Fibroblast of the aortic adventitia (primary cell): ENCODE measurements at places on chromosomes 7 and 10. TPM values are rescaled to one million over a fixed set of nuclear protein-coding genes. Genes with fewer than 3 reads are reported as not detected.

GRCh38 chr7:27723085-27723484 lies 16.9 kb upstream of the TAX1BP1 start:
- no peak for DNase-seq

GRCh38 chr10:35059481-35059880 lies 30.7 kb downstream of the CUL2 start:
- peak; percentile 11 for DNase-seq

DNA sequence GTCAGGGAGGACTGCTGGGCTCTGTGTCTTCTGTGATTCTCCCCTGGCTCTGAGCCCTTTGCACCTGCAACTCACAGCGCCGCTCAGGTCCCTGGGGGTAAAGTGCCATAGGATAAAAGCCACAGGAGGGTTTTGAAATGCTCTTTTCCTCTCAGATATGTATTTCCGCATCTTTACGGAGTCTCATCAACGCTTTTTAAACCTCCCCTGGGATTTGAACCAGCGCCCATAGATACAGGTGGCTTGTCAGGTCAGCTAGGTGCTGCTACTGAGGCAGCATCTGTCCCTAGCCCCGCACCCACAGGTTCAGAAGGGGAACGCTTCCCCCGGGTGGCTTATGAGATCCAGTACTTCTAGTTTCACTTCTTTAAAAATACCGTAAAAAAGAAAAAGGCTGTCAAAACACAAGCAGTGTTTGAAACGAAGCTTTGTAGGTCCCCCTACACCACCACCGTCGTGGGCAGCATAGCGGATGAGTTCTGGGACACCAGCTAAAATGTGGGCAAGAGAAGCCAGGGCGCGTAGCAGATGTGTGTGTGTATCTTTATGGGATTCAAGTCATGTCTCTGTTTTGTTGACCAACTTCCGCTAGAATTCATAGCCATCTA lies 173.5 kb downstream of the CUX1 start:
- no peak for DNase-seq

DNA sequence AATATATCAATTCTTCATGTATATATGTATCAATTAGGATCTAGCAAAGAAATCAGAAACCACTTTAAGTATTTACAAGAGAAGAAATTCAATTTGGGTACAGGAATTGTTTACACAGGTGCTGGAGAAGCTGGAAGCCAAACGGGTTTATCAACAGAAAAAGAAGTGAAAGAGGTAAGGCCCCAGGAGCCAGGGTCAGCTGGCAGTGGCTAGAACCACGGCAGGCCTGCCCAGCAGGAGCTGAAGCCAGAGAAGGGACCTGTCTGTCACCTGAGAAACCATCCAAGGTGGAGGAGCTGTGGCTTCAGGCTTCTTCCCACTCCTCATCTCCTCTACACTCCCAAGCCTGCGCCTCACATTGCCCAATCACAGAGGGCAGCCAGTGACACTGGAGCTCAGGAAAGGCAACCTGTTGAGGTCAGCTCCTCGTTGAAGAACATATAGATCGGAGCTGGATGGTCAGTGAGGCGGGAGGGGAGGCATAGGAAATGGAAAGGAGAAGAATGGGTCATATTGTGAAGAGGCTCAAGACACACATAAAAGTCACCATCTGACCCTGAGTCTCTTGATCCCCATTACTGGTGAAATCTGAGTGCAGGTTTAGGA lies 182.6 kb downstream of the REEP3 start:
- DNase-seq: no peak

- no peak for DNase-seq
Measured at GRCh38 chr10:100201549-100201948, 15.7 kb upstream of the ERLIN1 start.

DNA sequence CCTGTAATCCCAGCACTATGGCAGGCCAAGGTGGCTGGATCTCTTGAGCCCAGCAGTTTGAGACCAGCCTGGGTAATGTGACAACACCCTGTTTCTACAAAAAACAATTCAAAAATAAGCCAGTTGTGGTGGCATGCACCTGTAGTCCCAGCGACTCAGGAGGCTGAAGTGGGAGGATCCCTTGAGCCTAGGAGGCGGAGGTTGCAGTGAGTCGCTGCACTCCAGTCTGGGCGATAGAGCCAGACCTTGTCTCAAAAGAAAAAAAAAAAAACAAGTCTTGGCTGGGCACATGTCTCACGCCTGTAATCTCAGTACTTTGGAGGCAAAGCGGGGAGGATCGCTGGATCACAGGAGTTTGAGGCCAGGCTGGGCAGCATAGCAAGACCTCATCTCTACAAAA lies 74.6 kb upstream of the PDSS1 start:
- no peak for DNase-seq

GRCh38 chr7:92717993-92718716 lies 118.2 kb downstream of the CDK6 start:
- peak; percentile 82 for DNase-seq

DNA sequence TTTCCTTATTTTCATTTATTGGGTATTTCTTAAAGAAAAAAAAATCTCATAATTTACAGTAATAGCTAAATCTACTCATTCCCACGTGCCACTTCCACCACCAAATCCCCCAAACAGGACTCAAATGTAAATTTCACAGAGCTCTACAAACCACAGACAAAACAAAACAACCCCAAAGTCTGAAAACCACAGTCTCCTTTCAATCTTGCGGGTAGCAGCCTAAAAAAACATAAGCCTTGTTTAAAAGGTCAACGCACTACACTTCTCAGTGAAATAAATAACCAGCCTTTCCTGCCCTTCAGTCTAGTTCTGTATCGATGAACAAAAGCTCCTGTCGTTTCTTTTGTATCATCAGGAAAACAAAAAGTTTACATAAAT lies 121.8 kb upstream of the AFAP1L2 start:
- no peak for DNase-seq

The STN1 gene
- 18.4 and 34.9 TPM in 2 replicates for total RNA-seq

The TAS2R4 gene
- 2.3 and 4.5 TPM in 2 replicates for total RNA-seq

The KCNH2 gene
- not detected in 2 replicates for total RNA-seq

The CDHR3 gene
- total RNA-seq: 14.0 and 19.6 TPM in 2 replicates
